Liver (tissue), 10 donors: ENCODE measurements at places on chromosomes 7 and 10. TPM values are rescaled to one million over a fixed set of nuclear protein-coding genes. Genes with fewer than 3 reads are reported as not detected.

The KMT2C gene
- total RNA-seq, result 31.1 TPM

The NODAL gene
- total RNA-seq, result not detected

The NRAP gene
- total RNA-seq, result 0.08 TPM

The STOX1 gene
- 0.33 TPM for total RNA-seq

The FAM24B gene
- total RNA-seq, result 2.0 TPM

The CFTR gene
- total RNA-seq, result 0.75 TPM

The C7orf57 gene
- not detected for total RNA-seq

The PTPN12 gene
- total RNA-seq, result 18.6 TPM

- H3K27ac ChIP-seq, result no peak overlapping the region
- peaks cover 8% of the 10 kb centered on the region for H3K4me1 ChIP-seq
- H3K4me3 ChIP-seq, result no peak overlapping the region
- H3K27me3 ChIP-seq, result no peaks in the 10 kb centered on the region
- peaks cover 2% of the 10 kb centered on the region for H3K36me3 ChIP-seq
Measured at GRCh38 chr10:28552775-28553174, 19.9 kb downstream of the WAC start.

- H3K4me1 ChIP-seq, result no peaks in the 10 kb centered on the region
- no peak overlapping the region for H3K27ac ChIP-seq
- DNase-seq, result no peak
- H3K4me3 ChIP-seq, result no peak overlapping the region
- no peaks in the 10 kb centered on the region for H3K27me3 ChIP-seq
Measured at GRCh38 chr10:27145937-27146336, 8.2 kb downstream of the YME1L1 start.

- H3K4me1 ChIP-seq, result no peaks in the 10 kb centered on the region
- no peaks in the 10 kb centered on the region for H3K36me3 ChIP-seq
- H3K4me3 ChIP-seq, result no peak overlapping the region
- peaks cover 2% of the 10 kb centered on the region for H3K27me3 ChIP-seq
- H3K27ac ChIP-seq, result no peak overlapping the region
Measured at GRCh38 chr10:8663131-8663530, 608.6 kb downstream of the GATA3 start.

DNA sequence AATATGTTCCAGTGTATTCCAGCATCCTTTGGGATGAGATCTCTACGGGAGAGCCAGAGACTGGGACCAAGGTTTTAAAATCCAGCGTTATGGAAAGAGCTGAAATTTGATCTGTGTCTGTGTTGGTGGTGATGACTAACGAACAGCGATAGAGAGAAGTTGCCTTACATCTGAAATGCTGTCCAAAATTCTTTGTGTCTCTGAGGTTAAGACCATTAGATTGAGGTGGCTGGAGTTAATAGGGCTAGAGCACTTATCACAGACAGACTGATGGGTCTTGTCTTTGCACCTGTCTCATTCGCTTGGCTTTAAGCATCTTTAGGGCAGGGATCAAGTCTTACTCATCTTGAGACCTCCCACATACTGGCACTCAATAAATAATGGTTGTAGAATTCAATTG is 41.0 kb upstream of the RAPGEF5 start:
- H3K4me3 ChIP-seq, result no peak overlapping the region
- no peaks in the 10 kb centered on the region for H3K36me3 ChIP-seq
- no peaks in the 10 kb centered on the region for H3K27me3 ChIP-seq
- DNase-seq, result no peak
- H3K4me1 ChIP-seq, result no peaks in the 10 kb centered on the region

- H3K4me1 ChIP-seq, result no peaks in the 10 kb centered on the region
- H3K4me3 ChIP-seq, result no peak overlapping the region
- DNase-seq, result peak; percentile 67
- no peak overlapping the region for H3K27ac ChIP-seq
- no peaks in the 10 kb centered on the region for H3K27me3 ChIP-seq
Measured at GRCh38 chr10:9209105-9209798, 1154.8 kb downstream of the GATA3 start.

GRCh38 chr7:44451123-44451522 is 39.3 kb downstream of the NUDCD3 start:
- no peaks in the 10 kb centered on the region for H3K27me3 ChIP-seq
- DNase-seq, result no peak
- H3K4me1 ChIP-seq, result no peaks in the 10 kb centered on the region
- H3K36me3 ChIP-seq, result no peaks in the 10 kb centered on the region
- H3K4me3 ChIP-seq, result no peak overlapping the region
- H3K27ac ChIP-seq, result no peak overlapping the region

DNA sequence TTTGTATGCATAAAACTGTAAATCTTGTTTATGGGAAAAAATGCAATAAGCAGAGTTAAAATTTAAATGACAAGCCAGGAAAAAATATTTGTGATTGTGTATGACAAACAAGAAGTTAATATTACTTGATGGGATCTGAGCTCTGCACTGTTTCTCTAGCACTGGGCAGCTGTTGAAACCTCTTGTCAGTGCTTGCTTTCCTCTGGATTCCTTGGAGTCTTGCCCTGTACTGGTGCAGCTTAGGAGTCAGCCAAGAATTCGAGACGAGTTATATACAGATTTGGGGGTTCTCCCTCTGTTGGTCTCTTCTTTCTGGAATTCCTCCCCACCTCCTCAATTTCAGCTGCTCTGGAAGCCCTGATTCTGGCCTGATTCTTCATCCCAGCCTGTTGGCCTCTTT is 24.3 kb upstream of the OPN4 start:
- H3K36me3 ChIP-seq, result no peaks in the 10 kb centered on the region
- H3K27ac ChIP-seq, result no peak overlapping the region
- H3K4me1 ChIP-seq, result peaks cover 2% of the 10 kb centered on the region
- H3K27me3 ChIP-seq, result no peaks in the 10 kb centered on the region

- no peak for DNase-seq
- H3K4me1 ChIP-seq, result no peaks in the 10 kb centered on the region
- H3K36me3 ChIP-seq, result peaks cover 3% of the 10 kb centered on the region
- no peak overlapping the region for H3K27ac ChIP-seq
- no peaks in the 10 kb centered on the region for H3K27me3 ChIP-seq
- H3K4me3 ChIP-seq, result no peak overlapping the region
Measured at GRCh38 chr10:50635286-50635685, 11.5 kb upstream of the SGMS1 start.

- H3K36me3 ChIP-seq, result no peaks in the 10 kb centered on the region
- H3K27ac ChIP-seq, result no peak overlapping the region
- no peaks in the 10 kb centered on the region for H3K4me1 ChIP-seq
- DNase-seq, result no peak
- H3K4me3 ChIP-seq, result no peak overlapping the region
Measured at GRCh38 chr7:112874909-112875308, 84.7 kb upstream of the TMEM168 start.

DNA sequence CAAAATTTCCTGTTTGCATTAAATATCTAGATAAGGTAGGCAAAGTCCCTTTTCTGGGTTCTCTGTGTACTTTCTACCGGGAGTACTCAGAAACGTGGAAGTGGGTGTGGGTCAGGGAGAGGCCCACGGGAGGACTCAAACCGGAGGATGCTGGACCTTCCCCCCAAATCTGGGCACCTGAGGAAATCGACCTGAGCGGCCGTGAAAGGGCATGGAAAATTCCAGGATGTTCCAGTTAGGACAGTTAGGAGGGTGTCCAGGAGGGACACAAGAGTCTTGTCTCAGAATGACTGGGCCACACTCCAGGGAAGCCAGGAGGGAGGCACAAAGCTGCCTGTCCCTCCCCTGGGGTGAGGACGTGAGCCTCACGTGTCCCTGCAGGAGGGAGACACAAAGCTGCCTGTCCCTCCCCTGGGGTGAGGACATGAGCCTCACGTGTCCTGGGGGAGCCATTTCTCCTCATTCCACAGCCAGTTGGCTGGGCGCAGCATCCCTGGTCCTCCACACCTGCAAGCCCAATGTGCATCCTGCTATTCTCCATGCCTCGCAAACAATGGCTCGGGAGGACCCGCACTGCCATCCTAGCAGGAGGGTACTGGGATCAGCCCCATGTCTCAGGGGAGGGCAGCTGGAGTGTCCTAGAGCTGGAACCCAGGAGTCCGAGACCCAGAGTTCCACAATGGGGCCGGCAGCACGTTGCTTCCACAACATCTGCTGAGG is 190.5 kb upstream of the PPP2R2D start:
- no peaks in the 10 kb centered on the region for H3K4me1 ChIP-seq
- no peak overlapping the region for H3K4me3 ChIP-seq
- no peak overlapping the region for H3K27ac ChIP-seq
- H3K36me3 ChIP-seq, result no peaks in the 10 kb centered on the region
- peak; percentile 26 for DNase-seq
- no peaks in the 10 kb centered on the region for H3K27me3 ChIP-seq

GRCh38 chr10:34690383-34691049 is 124.6 kb downstream of the PARD3 start:
- no peak overlapping the region for H3K4me3 ChIP-seq
- H3K27me3 ChIP-seq, result no peaks in the 10 kb centered on the region
- DNase-seq, result no peak
- H3K27ac ChIP-seq, result no peak overlapping the region

DNA sequence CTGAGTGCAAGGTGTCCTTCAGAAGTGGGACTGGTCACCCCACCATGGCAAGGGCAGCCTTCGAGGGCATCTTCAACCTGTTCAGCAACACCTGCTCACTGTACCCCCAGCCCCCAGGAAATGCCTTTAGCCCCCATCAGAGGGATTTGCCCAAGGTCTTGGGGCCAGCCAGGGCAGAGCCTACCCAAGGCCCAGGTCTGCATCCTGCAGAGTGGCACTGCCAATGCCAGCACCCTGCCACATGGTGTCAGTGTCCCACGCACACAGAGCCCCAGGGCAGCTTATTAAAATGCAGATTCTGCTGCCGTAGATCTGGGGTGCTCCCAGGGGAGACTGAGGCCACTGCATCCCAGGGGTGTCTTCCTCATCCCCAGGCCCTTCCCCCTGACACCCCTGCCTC is 106.2 kb upstream of the KCTD7 start:
- H3K4me3 ChIP-seq, result no peak overlapping the region
- no peaks in the 10 kb centered on the region for H3K36me3 ChIP-seq
- no peaks in the 10 kb centered on the region for H3K27me3 ChIP-seq
- H3K4me1 ChIP-seq, result peaks cover 18% of the 10 kb centered on the region
- H3K27ac ChIP-seq, result no peak overlapping the region

GRCh38 chr10:45053569-45054100 is 52.9 kb downstream of the ZNF22 start:
- H3K4me1 ChIP-seq, result no peaks in the 10 kb centered on the region
- no peaks in the 10 kb centered on the region for H3K27me3 ChIP-seq
- no peaks in the 10 kb centered on the region for H3K36me3 ChIP-seq
- H3K4me3 ChIP-seq, result no peak overlapping the region

GRCh38 chr10:77404810-77405209 is 232.8 kb downstream of the KCNMA1 start:
- H3K36me3 ChIP-seq, result no peaks in the 10 kb centered on the region
- DNase-seq, result no peak
- H3K27me3 ChIP-seq, result no peaks in the 10 kb centered on the region
- peaks cover 4% of the 10 kb centered on the region for H3K4me1 ChIP-seq
- H3K4me3 ChIP-seq, result no peak overlapping the region

DNA sequence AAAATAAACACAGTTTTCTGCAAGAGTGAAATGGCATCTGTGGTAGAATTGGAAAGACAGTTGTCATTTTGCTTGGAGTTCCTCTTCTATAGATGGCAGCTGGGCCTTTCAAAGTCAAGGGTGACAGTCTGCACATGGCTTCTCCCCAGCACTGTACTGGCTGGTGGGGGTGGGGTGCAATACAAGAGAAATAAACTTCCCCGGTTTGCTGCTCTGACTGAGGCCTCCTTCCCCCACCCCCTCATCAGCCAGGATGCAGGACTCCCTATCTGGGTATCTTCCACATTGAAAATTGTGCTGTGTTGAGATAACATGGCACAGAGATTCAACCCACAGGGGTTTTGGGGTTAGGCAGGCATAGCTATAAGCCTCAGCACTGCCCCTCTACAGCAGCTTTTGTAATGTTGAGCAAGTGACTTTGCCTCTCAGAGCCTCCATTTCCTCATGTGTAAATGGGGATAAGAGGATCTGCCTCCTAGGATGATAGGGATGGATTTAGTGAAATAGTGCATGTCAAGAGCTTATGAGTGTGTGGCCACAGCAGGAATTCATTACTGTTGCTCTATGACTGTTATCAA is 85.8 kb upstream of the WDR11 start:
- H3K4me3 ChIP-seq, result no peak overlapping the region
- no peaks in the 10 kb centered on the region for H3K4me1 ChIP-seq
- no peak overlapping the region for H3K27ac ChIP-seq

GRCh38 chr10:16904049-16904448 is 86.8 kb upstream of the RSU1 start:
- H3K27ac ChIP-seq, result no peak overlapping the region
- no peaks in the 10 kb centered on the region for H3K27me3 ChIP-seq
- no peaks in the 10 kb centered on the region for H3K36me3 ChIP-seq

DNA sequence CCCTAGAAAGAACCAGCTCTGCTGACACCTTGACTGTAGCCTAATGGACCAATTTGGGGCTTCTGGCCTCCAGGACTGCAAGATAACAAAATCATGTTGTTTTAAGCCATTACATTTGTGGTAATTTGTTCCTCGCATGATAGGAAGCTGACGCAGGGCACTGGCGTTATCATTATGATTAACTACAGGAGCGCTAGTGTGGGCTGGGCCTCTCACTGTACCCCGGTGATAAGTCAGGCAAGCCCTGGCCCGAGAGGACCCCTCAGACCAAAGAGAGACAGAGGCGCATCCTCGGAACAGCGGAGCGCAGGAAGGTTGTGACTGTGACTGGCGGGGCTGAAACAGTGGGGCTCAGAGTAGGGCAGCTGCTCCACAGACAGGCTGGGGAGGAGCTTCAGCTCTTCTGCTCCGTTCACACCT is 150.3 kb upstream of the CHST15 start:
- no peak overlapping the region for H3K4me3 ChIP-seq
- H3K36me3 ChIP-seq, result no peaks in the 10 kb centered on the region
- no peaks in the 10 kb centered on the region for H3K4me1 ChIP-seq
- no peaks in the 10 kb centered on the region for H3K27me3 ChIP-seq

DNA sequence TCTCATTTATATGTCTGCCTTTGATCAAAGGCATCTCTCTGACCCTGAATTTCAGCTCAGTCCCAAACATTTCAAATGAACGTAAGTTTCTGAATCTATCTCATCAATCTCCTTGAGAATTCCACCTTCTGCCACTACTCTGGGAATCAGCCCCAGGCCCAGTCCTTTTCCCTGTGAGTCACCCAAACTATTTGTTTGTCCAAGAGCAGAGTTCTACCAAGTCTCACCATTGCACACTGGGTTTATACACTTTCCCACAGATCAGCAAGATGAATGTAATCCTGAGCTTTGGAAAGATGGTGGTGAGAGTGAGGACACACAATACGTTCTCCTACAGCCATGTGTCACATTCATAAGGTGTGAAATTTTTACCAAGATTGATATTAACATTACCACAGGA is 251.3 kb upstream of the VWC2 start:
- H3K4me1 ChIP-seq, result no peaks in the 10 kb centered on the region
- no peak overlapping the region for H3K27ac ChIP-seq
- H3K36me3 ChIP-seq, result no peaks in the 10 kb centered on the region
- DNase-seq, result no peak
